ENCODE measurements at places on chromosomes 3 and 15.

DNA sequence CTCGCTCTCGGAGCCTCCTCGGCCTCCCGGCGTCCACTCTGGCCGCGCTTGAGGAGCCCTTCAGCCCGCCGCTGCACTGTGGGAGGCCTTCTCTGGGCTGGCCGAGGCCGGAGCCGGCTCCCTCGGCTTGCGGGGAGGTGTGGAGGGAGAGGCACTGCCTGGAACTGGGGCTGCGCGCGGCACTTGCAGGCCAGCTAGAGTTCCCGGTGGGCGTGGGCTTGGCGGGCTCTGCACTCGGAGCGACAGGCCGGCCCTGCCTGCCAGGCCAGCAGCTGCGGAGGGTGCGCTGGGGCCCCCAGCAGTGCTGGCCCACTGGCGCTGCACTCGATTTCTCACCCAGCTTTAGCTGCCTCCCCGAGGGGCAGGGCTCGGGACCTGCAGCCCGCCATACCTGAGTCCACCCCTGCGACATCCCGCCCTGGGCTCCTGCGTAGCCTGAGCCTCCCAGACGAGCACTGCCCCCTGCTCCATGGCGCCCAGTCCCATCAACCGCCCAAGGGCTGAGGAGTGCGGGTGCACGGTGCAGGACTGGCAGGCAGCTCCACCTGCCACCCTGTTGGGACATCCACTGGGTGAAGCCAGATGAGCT lies 765.0 kb downstream of the IGSF11 start:
- no peak for DNase-seq

- DNase-seq: no peak
These were observed 52.4 kb downstream of the TRPM1 start for GRCh38 chr15:31049111-31049510.

GRCh38 chr3:161305095-161305991 lies 66.0 kb downstream of the SPTSSB start:
- DNase-seq: no peak

DNA sequence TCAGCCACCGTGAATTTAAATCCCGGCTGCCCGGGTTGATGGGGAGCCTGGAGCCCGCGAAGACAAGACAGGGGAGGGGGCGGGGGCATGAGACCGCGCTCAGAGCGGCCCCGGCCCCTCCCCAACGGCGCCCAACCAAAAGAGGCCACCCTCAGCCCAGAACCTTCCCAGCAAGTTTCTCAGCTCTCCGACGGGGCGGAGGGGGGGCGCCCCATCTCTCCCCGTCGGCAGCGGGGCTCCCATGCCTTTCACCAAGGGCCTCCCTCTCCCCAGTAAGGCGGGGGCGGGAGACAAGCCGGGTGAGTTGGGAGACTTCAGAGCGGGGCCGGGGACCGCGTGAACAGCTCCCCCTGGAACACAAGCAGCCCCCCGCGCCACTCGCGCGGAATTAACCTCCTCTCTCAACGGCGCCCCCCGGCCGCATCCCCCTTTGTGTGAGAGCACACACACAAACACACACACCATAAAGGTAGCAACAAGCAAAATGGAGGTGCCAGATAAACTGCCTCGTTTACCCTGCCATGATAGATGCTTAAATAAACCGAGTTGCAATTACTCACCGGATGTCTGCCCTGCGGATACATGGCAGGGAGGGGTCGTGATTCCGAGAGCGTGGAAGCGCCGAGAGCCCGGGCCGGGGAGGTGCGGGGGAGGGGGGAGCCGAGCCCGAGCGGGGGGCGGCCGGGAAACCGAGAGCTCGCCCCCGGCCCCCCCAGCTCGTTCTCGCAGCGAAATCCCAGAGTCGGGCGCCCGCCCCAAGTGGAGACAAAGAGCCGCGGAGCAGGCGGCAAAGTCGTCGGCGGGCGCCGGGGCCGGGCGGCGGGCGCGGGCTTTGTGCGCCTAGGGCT lies 1.3 kb downstream of the TLE3 start:
- no peak for DNase-seq
